ENCODE measurements at places on chromosomes 7 and 10.
A peak's percentile ranks its signal among the peaks of the same experiment; 100 is the strongest.

- peak; percentile 16 for DNase-seq
Measured at GRCh38 chr10:35236739-35237138, 99.6 kb upstream of the CCNY start.

DNA sequence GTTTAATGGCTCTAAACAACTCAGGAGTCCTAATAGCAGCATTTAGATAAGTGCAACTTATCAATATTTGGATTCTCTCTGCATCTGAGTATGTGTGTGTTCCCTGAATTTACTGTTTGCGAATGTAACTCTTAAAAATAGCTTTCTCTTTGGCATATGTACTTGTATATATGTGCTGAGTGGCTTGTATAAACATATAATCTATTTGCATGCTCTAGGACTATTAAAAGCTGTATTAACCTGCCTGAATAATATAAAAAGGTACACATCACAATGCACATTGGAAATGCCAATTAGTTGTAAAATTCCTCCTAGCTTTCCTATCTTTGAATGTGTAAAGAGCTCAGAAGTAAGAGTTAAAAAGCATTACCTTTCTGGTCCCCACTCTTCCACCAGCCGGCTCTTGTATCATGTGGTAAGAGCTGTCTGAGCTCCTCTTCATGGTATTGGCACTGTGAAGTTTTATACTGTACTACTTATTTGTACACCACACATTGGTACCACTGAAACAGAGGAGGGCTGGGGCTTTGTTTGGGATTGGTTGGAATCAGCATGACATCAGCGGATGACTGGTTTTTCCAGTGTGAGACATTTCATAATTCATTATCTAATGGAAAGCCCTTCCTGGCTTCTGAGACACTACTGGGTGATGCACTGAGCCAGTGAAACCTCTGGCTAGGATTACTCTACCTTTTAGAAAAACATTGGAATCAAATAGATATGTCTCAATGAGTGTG lies at the start of gene INHBA:
Gene INHBA, minus strand, starts transcription at position 456 of the 737 bp plus-strand sequence. CDS start 2,716 bp downstream, outside the sequence.
- peak; percentile 97 for DNase-seq

GRCh38 chr10:71751515-71752224 lies 21.6 kb downstream of the VSIR start:
- no peak for DNase-seq

GRCh38 chr10:109205929-109206585 lies 717.3 kb downstream of the XPNPEP1 start:
- DNase-seq = peak; percentile 22

- DNase-seq = peak; percentile 88
Measured at GRCh38 chr7:38893061-38893460, 15.9 kb downstream of the VPS41 start.

GRCh38 chr10:109740436-109740835 lies 182.9 kb downstream of the XPNPEP1 start:
- no peak for DNase-seq

DNA sequence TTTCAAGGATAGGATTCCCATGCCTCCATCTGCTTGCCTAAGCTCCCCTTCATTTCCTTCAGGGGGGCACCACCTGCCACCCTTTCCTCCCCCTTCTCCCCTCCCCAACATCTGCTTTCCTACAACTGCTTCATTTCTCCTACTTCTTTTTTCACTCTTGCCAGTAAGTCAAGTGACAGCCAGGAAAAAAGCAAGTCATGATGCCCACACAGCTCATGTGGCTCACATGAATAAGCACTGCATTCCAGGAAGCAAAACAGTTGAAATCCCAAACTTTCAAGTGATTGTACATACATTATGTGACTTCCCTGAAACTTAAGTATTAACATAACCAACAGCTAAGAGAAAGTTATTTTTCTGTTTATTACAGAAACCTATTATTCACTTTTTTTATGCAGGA lies 78.6 kb downstream of the TNS3 start:
- DNase-seq = no peak

DNA sequence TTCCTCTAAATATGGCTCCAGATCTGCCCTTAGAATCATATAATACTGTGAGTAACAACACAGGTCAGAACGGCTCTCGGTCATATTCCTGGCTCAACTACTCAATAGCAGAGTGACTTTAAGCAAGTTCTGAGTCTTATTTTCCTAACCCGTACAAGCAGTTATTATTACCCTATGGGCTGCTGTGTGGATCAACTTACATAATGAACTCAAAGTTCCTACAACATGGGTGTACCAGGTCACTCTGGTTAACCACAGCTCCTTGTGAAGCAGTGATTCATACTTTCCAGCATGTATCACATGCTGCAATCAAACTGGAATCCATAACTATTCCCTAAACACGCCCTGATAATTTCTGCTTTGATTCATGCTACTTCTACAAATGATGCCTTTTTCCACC lies 107.3 kb downstream of the LRRN3 start:
- DNase-seq = peak; percentile 97

GRCh38 chr7:12196386-12196785 lies 14.7 kb upstream of the TMEM106B start:
- no peak for DNase-seq

GRCh38 chr7:112173568-112173905 lies 32.7 kb downstream of the DOCK4 start:
- no peak for DNase-seq

GRCh38 chr10:15719899-15720634 lies at the start of gene ITGA8:
Gene ITGA8 (minus strand): TSS chr10:15719922. CDS start chr10:15719771, 151 bp downstream.
- DNase-seq = no peak

GRCh38 chr7:35263396-35263795 lies 9.5 kb upstream of the TBX20 start:
- no peak for DNase-seq

GRCh38 chr7:139799586-139799985 lies 21.8 kb upstream of the HIPK2 start:
- DNase-seq = peak; percentile 20

DNA sequence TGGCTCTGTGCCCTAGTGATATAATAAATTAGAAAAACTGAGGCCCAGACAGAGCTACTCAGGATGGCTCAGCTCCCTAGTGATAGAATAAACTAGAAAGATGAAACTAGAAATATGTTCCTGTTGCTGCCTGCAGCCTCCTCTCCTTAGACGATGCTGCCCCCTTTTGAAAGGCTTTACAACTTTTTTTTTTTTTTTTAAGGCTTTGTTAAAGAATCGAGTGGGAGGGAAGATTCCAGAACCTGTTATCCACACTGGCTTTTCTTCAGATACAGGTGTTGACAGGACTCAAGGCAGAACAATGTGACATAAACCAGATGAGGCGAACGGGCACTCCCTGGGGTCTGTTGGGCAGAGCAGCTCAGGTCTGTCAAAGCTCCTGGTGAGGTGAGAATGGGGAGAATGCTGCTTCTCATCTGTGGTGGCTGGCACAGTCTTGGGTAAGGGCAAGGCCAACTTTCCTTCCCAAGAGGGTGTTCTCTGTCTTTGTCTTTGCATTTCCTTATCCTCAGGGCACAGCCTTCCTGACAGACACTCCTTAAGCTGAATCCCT lies 175.1 kb downstream of the COBL start:
- DNase-seq = peak; percentile 54

- no peak for DNase-seq
Measured at GRCh38 chr7:46480619-46481018, 559.5 kb upstream of the IGFBP3 start.

Measured in epithelial cell of esophagus (primary cell).